ENCODE measurements at places on chromosomes 12 and 14. TPM values are rescaled to one million over a fixed set of nuclear protein-coding genes. Genes with fewer than 3 reads are reported as not detected.
A peak's percentile ranks its signal among the peaks of the same experiment; 100 is the strongest.

GRCh38 chr14:90332271-90332584 lies 487 bp upstream of the NRDE2 start:
- no peak for DNase-seq

- DNase-seq = no peak
These were observed 80.9 kb downstream of the PTPRB start for GRCh38 chr12:70556179-70556869.

ADAM20 gene
- total RNA-seq = 0.43 TPM

- no peak for DNase-seq
These were observed 26.7 kb upstream of the CRIP2 start for GRCh38 chr14:105447651-105448640.

CELA1 gene
- not detected for total RNA-seq

GARIN6 gene
- not detected for total RNA-seq

NID2 gene
- total RNA-seq = not detected

- DNase-seq = no peak
These were observed 37.3 kb downstream of the PTGER2 start for GRCh38 chr14:52351233-52352060.

- DNase-seq = no peak
These were observed 98.1 kb upstream of the OR4E1 start for GRCh38 chr14:21771671-21772070.

GRCh38 chr14:44914849-44915248 lies 46.9 kb downstream of the KLHL28 start:
- DNase-seq = no peak

DLGAP5 gene
- 120 TPM for total RNA-seq

G2E3 gene
- total RNA-seq = 28.6 TPM

DNA sequence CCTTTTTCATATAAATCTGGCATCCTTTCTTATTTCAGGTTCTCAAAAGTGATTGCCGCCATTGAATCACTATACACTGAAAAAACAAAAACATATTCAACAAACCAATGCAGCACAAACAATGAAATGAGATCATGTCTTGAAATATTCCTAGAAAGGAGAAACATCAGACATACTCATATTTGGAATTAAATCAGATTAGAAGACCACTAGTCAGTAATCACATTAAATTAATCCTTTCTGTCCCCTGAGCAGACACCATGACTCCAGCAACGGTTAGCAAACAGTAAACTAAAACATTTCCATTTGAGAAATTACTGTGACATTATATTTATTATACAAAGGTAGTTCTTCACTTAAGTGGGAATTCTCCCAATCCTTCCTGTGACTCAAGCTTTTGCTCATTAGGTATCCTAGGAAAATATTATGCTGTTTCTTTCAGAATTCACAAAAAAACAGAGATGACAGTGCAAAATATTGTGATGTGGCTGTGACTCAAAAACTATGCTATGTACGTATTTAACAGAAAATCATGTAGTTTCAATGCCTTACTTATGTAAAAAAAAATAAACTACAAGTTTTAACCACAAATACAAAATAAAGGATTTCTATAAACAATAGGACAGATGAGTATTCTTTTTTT lies 29.7 kb downstream of the CPNE8 start:
- no peak for DNase-seq

GRCh38 chr12:55693323-55694187 lies 14.1 kb downstream of the ITGA7 start:
- DNase-seq = no peak

ADAMTS20 gene
- total RNA-seq = not detected

- no peak for DNase-seq
These were observed 1.2 kb downstream of the PITPNM2 start for GRCh38 chr12:123149501-123150274.

DNAJC22 gene
- not detected for total RNA-seq

DNA sequence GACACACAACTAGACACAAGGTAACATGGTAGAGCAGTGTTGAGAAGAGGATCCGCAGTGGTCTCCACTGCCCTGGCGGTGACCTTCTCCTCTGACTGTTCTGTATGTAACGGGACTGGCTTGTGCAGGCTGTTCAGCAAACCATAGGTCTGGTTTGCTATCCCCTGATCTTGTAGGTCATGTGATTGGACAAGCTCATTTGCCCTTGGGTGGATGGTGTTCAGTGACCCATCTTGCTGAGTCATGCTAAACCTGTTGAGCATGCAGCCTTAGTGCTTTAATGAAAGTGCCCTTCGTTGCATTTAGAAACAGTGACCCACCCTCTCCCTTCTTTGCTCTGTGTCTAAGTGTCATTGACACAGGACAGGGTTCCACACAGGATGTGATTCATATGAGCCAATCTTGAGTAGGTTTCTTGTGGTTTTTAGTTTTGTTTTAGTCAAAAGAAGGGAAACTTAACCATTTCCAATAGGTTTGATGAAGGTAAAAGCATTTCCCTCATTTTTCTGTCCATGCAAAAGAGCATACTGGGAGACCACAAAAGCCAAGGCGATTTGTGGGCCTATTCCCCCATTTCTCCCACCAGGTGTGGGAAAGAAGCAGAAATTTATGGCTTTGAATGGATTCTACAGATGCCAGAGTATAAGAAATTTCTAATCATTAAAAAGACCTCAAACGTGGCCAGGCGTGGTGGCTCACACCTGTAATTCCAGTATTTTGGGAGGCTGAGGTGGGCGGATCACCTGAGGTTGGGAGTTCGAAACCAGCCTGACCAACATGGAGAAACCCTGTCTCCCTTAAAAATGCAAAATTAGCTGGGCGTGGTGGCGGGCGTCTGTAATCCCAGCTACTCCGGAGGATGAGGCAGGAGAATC lies 32.6 kb upstream of the HIF1A start:
- DNase-seq = peak; percentile 79

DNA sequence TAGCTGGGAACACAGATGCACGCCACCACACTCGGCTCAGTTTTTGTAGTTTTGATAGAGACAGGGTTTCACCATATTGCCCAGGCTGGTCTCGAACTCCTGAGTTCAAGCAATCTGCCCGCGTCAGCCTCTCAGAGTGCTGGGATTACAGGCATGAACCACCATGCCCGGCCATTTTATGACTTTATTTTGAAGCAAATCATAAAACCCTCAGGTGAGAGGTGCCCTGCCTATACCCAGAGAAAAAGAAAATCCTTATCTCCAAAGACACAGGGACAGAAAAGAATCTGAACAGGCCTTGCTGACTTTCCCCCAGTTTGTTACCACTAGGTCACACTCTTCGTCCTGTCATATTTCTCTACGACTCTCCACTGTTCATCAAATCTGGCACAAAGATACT lies 48.8 kb downstream of the DAO start:
- DNase-seq = no peak

- DNase-seq = no peak
These were observed 111.2 kb downstream of the ITPR2 start for GRCh38 chr12:26721800-26722199.

OTUB2 gene
- 1.6 TPM for total RNA-seq

DNA sequence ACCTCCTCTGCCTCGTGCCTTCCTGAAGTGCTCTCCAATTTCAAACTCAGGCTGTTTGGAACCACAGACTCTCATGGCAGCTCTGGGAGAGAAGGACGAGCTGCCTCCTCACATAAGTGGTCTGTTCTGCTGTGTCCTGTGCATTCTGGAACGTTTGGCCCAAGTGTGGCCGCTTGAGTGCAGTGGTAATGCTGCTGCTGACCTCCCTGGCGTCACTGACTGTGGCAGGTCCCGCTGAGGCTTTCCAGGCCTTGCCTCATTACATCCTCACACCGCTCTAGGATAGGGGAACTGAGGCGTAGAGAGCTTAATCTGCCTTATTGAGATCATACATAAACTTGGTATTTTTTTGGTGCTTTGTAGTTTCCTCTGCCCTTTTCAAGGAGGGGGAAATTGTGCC lies 14.2 kb downstream of the CCDC92 start:
- no peak for DNase-seq

PTPRQ gene
- not detected for total RNA-seq

DNA sequence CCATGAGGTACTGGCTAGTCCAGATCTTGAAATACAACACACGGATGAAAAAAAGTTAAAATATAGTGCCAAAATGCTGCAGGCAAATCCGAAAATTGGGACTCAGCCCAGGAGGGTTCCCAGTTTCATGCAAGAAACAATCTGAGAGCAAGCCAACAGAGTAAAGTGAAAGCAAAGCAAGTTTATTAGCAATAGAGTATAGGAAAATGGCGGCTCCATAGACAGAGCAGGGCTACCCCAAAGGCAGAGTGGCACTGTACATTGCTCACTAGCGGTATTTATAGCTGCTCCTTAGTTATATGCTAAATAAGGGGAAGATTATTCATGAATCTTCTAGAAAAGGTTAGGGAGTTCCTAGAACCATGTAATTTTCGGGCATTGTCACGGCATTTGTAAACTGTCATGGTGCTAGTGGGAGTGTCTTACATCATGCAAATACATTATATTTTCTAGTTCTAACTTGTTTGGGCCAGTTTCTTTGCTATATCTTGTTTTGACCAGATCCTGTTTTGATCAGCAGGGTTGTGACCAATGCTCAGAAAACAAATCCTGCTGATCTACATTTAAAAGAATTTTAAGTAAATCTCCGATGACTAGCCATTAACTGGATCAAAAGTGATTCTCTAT lies 29.1 kb downstream of the RECQL start:
- no peak for DNase-seq

SYNDIG1L gene
- total RNA-seq = not detected

GRCh38 chr14:76777721-76778120 lies 16.5 kb downstream of the VASH1 start:
- no peak for DNase-seq

- DNase-seq = no peak
These were observed 19.4 kb downstream of the ADGRD1 start for GRCh38 chr12:130973109-130973508.
